ENCODE measurements at places on chromosomes 5 and 9.

DNA sequence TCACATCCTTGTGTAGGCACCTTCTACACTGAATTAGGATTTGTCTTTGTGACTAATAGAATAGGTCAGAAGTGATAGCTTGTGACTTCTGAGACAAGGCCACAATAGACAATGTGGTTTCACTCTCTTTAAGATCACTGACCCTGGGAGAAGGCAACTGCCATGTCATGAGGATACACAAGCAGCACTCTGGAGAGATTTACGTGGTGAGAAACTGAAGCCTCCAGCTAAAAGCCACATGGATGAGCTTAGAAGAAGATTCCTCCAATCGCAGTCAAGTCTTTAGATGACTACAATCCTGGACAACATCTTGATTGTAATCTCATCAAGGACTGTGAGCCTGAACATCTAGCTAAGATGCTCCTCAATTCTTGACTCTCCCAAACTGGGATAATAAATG is 206.6 kb downstream of the ESM1 start:
- no peak for DNase-seq

- no peak for DNase-seq
These were observed 191.3 kb upstream of the PRDM9 start for GRCh38 chr5:23316060-23316591.

- DNase-seq = no peak
These were observed 20.4 kb downstream of the ANKS6 start for GRCh38 chr9:98775831-98776441.

- DNase-seq = peak; percentile 58
These were observed 2.1 kb downstream of the NR4A3 start for GRCh38 chr9:99823681-99824377.

DNA sequence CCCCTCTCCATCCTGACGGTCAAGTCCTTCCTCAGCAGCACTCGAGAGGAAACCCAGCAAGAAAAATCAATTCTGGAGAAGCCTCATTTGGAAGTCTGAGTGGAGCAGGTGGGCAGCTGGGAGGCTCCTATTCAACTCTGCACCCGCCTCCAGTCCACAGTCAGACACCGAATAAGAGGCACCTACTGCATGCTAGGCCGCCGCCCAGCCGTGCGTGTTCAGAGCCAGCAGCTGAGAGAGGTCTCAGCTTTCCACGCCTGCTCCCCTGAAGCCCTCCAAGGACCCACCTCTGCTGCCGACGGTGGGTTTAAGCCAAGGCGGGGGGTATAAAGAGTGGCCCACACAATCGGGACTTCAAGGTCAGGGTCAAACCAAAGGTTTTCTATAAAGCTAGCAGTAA is 41.9 kb downstream of the VAV2 start:
- no peak for DNase-seq

- DNase-seq = no peak
These were observed 568.5 kb downstream of the RAB3C start for GRCh38 chr5:59151162-59151889.

- DNase-seq = no peak
These were observed 279.2 kb downstream of the COX7C start for GRCh38 chr5:86896916-86897315.

- no peak for DNase-seq
These were observed 950.6 kb upstream of the NUDT12 start for GRCh38 chr5:104513121-104513602.

DNA sequence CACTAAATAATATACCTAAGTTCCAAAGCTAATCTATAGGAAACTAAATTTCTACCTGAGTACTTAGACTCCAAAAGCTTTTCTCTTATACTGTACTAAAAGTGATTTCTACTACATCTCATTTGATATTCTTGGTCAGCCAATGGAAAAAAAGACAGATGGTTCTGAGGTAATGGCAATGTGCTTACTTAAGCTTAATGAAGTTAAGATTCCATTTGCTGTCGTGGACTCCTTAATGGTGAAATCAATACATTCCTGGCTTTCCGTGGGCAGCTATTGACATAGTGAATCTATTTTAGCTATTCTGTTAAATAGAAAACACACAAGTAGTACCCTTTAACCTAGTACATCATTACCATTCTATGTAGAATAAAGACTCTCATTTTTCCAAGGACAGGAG is 1825.6 kb upstream of the CDH9 start:
- no peak for DNase-seq

- DNase-seq = no peak
These were observed 35.6 kb downstream of the GLRX start for GRCh38 chr5:95786821-95787418.

- DNase-seq = no peak
These were observed 14.5 kb downstream of the CCT5 start for GRCh38 chr5:10264604-10265003.

DNA sequence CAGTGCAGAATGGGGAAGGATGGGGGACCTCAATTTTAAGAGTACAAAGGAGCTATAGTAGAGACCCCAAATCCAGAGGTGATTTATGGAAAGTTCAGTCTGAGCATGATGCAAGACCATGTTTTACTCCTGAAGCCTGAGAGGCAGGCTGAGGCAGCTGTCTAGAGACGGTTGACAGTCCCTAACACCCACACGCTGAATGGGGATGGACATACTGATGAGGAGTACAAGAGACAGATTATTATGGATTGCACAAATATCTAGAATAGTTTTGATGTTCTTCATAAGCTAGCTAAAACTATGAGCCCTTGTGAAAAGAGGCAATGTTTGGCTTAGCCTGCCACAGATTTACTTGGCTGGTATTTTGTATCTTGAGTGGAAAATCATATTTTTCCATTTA is 64.5 kb downstream of the PRR16 start:
- no peak for DNase-seq

GRCh38 chr9:111691672-111692329 is 30.4 kb downstream of the GNG10 start:
- DNase-seq = no peak

DNA sequence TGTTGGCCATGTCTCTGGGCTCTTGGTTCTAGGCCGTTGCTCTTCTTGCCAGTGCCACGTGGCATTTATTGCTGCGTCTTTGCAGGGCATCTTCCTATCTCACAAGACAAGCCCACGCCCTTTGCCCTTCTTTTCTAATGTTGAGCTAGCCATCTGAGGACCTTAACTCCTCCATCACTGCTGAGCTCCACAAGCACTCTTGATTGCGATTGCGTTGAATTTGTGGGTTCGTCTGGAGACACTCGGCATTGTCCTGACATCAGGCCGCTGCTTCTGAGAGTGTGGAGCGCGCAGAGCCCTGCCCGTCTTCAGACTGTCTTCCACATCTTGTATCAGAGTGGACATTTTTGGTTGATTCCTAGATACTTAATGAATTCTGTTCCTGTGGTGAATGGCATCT is 14.5 kb upstream of the FCN1 start:
- no peak for DNase-seq

DNA sequence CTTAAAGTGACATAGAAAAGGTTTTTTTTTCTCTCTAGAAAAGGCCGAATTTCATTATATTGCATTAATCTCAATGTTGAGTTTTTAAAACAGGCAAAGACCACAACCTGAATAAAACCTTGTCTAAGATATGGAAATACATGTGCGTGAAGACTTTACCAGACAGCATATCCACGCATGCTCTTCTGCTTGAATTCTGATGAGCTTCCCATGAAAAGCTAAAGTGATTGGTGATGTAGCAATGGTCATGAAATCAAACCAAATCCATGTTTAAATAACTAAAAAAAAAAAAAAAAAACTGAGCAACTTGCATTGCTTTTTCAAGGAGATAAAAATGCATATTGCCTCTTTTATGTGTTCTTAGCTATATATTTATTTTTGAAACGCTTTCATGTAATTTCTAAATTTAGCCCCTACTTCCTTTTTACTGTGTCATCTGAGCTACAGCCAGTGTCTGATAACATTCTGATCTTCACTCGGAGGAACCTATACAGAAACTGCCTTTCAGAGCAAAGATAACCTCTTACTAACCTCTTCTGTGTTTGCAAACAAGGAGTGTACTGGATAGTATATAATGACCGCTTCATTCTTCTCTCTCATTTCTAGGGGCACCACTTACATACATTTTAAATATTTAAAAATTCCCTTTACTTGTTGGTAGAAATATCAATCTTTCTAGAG is 179.1 kb upstream of the GNA14 start:
- no peak for DNase-seq

DNA sequence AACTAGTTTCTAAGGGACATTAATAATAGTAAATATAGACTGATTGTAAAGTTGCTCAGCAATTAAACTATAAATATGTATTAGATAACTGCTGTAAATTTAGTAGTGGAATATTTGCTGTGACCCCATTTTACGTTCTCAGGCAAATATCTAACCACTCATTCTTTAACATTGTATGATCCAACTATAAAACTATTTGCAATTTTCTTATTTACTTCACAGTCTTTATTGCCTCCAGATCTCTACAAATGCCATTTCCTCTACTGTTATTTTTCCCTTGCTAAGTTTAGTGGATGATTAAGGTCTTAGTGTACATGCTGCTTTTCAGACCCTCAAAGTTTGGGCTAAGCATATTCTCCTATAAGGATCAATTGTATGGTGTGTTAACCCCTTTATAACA is 526.2 kb upstream of the ST8SIA4 start:
- no peak for DNase-seq

DNA sequence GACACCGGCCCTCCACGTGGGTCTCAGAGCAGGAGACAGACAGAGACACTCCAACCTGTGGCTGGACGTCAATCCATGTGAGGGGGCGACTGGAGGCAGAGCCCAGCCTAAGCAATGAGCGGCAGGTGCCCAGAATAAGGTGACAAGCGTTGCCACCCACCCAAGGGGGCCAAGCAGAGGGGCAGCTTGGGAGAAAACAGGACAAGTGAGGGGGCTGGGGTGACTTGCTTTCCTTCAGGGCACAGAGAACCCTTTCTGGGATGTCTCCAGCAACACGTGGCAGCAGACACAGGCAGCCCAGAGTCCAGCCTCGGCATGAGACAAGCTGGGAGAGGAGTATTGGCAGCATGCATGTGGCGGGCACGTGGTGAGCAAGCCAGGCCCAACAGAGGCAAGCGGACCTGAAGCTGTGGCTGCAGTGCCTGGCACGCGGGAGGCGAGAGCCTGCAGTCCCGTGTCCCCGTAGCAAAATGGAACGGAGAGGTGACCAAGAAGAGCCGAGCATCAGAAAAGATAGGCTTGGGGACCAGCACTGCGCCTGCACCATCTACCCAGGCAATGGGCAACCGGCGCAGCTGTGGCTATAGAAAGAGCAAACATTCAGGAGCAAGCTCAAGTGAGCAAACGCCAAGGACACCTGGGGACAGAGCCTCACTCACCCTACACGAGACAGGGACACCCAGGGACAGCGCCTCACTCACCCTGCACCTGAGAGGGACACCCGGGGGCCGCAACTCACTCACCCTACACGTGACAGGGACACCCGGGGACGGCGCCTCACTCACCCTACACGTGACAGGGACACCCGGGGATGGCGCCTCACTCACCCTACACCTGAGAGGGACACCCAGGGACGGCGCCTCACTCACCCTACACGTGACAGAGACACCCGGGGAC is 6.2 kb downstream of the TERT start:
- no peak for DNase-seq

GRCh38 chr9:111920531-111920930 is 23.9 kb downstream of the UGCG start:
- DNase-seq = no peak

GRCh38 chr5:174231956-174232487 is 186.5 kb downstream of the NSG2 start:
- DNase-seq = no peak

GRCh38 chr5:91125916-91126315 is 257.2 kb downstream of the ARRDC3 start:
- no peak for DNase-seq

GRCh38 chr5:40879163-40879942 is 29.9 kb upstream of the C7 start:
- DNase-seq = no peak

DNA sequence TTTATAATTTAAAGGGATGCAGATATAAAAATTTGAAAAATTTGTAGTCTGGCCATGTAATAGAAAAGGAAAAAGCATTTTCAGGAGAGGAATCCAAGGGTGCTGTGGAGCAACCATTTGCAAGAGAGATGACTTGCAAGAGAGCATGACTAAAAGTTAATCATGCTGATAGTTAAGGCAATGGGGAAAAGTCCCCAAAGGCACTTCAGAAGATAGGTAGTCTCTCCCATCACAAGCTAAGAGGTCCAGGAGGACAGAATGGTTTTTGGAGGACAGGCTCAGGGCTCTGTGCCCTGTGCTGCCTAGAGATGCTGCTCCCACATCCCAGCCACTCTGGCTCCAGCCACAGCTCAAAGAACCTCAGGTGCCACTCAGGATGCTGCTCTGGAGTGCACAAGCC is 38.8 kb downstream of the DNAJB5 start:
- DNase-seq = no peak

DNA sequence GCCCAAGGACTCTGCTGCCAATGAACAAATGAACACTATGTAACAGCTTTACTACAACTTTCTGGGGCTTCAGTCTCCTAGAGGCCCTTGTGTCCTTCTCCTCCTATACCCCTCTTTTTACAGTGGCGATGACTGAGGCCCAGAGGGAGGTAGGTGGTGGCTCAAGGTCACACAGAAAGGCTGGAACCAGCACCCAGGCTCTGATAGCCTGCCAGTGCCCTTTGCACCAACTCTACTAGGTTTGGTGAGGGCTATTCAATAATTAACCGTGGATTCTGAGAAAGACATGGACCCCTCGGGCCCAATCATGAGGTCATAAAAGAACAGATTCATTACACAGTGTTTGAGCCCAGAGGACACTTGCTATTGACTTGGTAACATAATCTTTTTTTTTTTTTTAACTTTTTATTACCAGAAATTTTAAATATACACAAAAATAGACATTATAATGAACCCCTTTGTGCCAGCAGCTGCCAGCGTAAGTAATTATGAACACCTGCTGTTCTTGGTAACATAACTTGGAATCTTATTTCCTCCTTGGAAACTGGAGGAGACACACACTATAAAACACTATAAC is 6.1 kb upstream of the ALDH1B1 start:
- DNase-seq = no peak

DNA sequence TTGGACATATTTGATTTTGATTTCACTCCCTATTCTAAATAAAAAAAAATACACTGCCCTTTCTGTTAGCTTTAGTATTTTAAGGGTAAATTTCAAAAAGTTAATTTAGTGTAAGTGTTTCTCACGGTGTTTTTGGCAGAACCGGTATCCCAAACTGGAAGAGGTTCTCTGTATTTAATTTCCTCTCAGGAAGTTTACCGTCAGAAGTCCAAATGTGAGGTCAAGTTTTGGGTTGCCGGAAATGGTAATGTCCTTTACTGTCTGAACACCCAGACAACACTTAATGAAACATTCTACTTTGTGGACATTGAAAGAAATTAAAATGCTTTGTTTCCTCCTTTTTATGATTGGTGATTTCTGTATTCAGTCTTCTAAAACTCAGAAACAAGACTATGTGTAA is 148.7 kb upstream of the CDKN2B start:
- no peak for DNase-seq

GRCh38 chr5:1185038-1185627 is 16.3 kb upstream of the SLC6A19 start:
- no peak for DNase-seq

GRCh38 chr5:128406803-128407202 is 131.2 kb downstream of the FBN2 start:
- no peak for DNase-seq
